ENCODE measurements at places on chromosomes 3 and 15.

DNA sequence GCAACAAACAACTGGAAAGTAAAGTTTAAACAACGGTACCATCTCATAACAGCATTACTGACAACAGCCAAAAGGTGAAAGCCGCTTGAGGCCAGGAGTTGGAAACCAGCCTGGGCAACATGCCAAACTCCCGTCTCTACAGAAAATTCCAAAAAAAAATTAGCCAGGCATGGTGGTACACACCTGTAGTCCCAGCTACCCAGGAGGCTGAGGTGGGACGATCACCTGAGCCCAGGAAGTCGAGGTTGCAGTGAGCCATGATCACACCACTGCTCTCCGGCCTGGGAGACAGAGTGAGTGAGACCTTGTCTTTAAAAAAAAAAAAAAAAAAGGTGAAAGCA, 4.4 kb downstream of the TNK2 start:
- no peak for DNase-seq

DNA sequence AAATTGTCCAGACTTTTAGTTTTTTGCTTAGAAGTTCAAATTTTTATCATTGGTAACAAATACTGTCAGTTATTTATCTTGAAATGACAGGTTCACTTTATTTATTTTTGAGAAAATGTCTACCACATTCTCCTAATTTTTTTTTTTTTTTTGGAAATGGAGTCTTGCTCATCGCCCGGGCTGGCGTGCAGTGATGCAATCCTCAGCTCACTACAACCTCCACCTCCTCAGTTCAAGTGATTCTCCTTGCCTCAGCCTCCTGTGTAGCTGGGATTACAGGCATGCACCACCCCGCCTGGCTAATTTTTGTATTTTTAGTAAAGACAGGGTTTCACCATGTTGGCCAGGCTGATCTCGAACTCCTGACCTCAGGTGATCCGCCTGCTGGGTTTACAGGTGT, 16.1 kb upstream of the EBLN2 start:
- peak; percentile 69 for DNase-seq

DNA sequence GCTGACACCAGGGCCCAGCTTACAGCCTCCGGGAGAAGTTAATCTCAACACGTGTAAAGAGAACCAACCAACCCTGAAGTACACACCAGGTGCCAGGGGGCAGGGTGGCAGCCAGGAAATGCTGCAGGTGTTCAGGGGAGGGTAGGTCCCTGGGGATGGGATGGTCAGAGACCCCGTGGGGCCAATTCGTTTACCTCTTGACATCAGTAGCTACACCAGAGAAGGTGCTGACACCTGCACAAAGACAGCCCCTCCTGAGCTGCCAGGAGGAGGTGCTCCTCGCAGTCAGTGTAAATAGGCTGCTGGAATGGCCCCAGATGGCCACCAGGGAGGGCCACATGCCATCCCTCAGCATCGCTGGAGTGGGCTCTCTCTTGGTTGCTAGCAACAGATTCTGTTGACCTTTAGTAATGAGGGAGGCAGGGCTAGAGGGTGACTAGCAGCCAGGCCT, 52.8 kb downstream of the CORO2B start:
- DNase-seq = no peak

GRCh38 chr15:63461230-63461985, 43.0 kb upstream of the USP3 start:
- no peak for DNase-seq

GRCh38 chr3:48660800-48661400, 1.8 kb downstream of the CELSR3 start:
- DNase-seq = no peak

GRCh38 chr3:53238886-53239285, 16.9 kb downstream of the TKT start:
- DNase-seq = no peak

GRCh38 chr15:99279290-99279689, 28.0 kb downstream of the LRRC28 start:
- no peak for DNase-seq

DNA sequence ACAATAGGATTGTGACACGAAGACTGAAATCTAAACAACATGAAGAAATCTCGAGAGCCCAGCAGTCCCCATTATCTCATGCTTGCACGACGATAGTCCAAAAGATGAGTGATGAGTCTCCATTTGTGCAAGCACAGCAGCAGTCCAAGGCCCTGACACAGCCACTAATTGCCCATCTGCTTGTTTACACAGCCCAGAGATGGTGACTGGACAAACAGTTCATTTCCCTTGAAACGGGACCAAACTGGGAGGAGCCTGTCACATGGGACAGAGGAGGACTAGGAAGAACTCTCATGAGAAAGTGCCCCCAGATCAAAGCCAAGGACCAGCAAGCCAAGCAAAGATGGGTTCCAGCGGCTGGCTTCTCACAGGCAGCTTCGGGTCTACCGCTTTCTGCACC, 121.0 kb downstream of the GREM1 start:
- peak; percentile 98 for DNase-seq

DNA sequence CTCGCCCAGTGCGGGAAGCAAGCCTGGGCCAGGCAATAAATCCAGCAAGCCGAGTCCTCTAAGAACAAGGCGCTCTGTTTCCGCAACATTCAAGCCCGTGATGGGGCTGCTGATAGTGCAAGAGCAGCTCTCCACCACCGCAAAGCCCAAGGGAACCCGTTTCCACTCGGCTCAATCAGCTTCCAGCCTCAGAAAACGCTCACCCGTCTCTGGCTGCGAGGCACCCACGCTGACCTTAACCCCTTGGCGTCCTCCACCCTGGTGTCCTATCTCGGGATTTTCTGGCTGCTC, 17.8 kb downstream of the SPATA12 start:
- DNase-seq = peak; percentile 82

GRCh38 chr3:190972840-190973270, 110.4 kb upstream of the GMNC start:
- peak; percentile 71 for DNase-seq

DNA sequence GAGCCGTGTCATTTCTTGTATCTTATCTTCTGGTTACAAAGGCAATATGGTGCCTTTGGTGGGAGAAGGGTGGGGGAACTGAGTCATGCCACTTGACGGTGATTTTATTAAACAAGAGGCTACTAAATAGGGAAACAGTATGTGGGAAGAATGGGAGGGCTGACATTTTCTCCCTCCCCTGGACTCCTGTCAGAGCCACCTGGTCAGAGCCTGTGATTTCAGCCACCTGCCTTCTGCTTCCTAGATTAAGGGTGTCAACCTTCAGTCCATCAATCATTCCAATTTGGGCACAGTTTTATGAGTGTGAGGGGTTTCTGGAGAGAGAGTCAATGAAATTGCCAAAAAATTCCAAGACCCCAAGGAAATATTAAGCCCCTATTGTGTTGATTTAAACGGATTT, 87.4 kb downstream of the CHDH start:
- DNase-seq = no peak

- DNase-seq = no peak
These were observed 176.0 kb downstream of the APBA2 start for GRCh38 chr15:29061746-29062145.
